HCT116 (cell line): ENCODE measurements at places on chromosomes 7 and 10. TPM values are rescaled to one million over a fixed set of nuclear protein-coding genes. Genes with fewer than 3 reads are reported as not detected.

The KCNH2 gene
- total RNA-seq: 9.7 TPM

GRCh38 chr7:100007887-100008286, 7.5 kb upstream of the ZKSCAN1 start:
- DNase-seq: no peak

- no peak for DNase-seq
Measured at GRCh38 chr10:87849001-87849400, 14.3 kb downstream of the KLLN start.

- DNase-seq: no peak
Measured at GRCh38 chr10:123069246-123069986, 60.6 kb downstream of the ACADSB start.

GRCh38 chr10:97821308-97822038, 28.2 kb upstream of the GOLGA7B start:
- no peak for DNase-seq
